ENCODE measurements at places on chromosomes 1 and 21.

DNA sequence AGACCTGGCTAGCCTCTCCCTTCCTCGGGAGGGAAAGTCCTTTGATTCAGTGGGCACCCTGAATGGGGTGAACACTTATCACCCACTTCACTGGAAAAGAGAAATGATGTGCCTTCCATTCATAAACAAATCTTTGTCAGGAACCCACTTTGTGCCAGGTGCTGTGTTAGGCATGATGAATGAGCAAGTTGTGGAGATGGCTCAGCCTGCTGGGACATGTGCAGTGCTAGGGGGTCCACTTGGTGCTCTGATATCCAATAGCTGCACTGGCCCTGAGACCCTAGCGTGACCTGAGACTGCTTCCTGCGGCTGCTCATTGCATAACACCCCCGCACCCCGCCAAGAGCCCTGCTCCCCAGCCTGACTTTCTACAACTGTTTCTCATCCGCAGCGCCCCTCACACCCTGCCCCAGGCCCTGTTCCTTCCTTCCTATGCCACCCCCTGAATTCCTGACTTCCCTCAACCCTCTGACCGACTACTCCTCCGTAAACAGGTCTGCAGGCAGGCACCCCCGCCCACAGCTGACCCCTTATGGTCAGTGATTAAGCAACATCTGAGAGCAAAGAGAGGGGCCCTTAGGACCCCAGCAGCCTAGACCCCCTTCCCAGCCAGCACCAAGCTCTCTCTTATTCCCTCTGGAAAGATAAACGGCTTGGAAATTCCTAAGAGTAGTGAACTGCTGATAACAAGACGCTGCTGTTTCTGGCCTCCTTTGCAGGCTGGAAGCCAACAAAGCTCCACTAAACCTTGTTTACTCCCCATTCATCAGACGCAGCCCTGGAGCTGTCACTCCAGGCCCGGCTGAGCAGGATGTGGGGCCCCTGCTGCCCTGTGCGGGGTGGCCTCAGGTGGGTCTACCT lies 12.9 kb downstream of the CSRP1 start:
- DNase-seq, result no peak

DNA sequence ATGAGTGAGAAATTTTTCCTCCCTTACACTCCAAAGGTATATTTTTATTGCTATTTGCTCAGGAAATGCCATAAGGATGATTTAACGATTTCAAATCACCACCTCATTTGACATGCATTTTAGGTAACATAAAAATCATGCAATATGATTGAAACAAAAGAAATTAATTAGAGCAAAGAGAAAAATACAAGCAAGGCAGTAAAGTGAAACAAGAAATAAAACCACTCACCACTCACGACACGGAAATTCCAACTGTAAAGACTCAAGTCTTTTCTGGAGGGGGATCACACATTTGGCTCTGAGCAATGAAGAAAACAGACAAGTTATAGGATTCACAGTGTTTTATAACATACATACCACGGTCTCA lies 86.8 kb upstream of the ARHGAP29 start:
- no peak for DNase-seq

DNA sequence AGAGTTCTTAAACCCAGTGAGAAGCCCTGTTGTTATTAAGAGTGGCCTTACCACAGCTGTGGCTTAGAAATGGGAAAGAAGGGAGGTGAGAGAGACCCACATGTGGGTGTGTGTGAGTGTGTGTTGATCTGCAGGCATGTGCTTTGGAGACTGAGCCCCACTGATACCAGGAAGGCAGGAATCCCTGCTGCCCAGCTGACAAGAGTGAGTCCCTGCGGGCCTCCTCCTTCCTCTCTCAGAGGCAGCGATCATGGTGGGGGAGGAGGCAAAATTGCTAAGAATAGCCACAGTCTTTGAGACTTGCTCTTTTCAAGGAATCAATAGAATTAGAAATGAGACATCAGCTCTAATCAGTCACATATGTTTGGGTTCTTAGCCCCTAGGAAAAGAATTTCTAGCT lies 87.0 kb upstream of the WARS2 start:
- DNase-seq, result no peak

DNA sequence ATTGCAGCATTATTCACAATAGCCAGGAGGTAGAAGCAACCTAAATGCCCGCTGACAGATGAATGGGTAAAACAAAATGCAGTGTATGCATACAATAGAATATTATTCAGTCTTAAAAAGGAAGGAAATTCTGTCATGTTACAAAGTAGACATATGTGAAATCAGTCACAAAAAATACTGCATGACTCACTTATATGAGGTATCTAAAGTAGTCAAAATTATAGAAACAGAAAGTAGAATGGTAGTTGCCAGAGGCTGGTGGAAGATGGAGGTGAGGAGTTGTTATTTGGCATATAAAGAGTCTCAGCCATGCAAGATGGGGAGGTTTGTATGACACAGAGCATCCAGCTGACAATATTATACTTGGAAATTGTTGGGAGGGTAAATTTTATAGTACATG lies 43.0 kb upstream of the EGLN1 start:
- no peak for DNase-seq

DNA sequence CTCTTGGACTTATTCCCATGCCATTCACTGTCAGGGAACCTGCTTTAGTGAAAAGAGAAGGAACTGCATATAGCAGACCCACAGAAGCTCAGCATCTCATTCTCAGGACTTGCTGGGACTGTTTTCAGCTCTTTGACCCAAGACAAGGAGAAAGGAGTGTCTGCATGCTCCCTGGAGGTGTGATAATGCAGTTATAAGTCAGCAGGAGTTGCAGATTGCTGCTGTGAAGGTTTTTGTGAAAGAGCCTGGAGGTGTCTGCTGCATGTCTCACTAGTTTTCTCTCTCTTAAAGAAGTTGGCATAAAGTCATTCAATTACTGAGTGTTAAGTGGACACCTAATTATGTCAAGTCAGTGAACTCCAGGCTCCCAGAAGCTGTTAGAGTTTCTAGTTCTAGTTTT lies 343.4 kb downstream of the BRINP2 start:
- DNase-seq, result no peak

DNA sequence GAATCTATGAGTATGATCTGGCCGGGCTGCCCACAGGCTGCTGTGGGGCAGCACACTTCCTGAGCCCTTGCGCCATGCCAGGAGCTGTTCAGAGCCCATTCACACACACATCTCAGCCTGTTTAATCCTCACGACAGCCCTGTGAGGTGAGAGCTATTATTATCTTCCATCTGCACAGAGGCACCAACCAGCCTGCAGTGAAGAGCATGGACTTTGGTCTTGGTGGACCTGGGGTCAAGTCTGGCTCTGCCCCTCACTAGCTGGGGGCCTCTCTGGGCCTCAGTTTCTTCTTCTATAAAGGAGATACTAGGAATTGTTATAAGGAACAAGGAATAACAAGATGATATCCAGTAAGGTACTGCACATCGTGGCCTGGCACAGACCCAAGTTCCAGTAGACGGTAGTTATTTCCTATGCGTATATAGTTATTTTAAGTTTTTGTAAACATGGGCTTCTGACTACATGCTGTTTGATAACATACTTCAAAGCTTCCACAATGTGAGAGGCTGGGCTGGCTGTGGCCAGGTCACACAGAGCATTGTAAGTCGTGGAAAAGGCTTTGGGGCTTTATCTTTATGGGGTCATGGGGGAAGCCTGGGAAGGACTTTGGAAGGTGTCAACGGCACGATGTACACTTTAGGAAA lies 3.4 kb upstream of the PADI2 start:
- DNase-seq, result no peak

DNA sequence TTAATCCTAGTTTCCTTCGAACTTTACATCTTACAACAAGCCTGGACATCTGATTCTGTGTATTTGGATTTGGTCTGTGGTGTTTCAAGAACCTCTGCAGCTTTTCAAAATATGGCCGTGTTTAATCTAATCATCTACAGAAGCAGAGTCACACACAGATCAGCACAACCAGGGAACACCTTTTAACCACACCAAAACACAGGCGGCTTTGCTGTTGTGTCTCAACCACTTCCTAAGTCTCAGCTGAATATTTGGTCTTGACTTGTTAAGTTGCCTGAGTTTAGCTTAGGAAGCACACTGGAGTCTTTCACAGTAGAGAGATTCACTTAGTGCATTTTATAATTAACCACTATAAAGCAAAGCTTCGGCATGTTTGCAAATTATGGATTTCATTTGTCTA lies 17.1 kb downstream of the ADAMTS5 start:
- DNase-seq, result no peak

DNA sequence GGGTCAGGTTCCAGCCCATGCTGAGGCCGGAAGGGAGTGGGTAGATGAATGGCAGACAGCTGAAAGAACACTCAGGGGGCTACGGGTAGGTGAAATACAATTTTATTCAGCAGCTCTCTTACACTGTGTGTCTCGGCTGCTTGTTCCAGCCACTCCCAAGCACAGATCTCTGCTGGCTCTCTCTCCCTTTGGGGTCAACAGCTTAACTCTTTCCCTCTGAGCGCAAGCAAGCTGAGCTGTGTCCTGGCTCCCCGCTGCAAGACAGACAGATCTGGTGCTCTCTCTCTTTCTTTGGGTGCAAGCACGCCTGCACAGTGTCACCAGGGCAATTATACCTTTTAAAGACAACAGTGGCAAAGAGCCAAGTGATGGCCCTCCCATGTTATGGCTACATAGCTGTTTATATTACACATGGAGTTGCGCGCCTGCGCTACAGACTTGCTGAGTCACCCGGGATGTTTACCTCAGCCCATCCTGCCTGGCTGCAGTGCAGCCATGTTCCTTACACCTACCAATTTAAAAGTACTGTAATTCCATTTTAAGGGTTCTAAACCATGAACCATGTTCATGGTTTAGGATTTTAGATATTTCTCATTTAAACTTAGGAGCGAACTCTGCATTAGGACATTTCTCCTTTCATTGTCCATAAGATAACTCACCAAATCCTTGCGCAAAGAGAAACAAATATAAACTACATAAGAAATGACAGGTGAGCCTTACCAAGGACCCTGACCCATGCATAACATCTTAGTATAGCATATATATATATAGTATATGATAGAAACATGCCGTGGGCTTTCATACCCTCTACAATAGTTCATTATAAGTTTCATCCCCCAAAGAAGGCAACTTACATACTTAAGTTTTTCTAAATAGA lies 396.5 kb downstream of the SMYD3 start:
- DNase-seq, result no peak

GRCh38 chr1:117871013-117871412 lies 58.4 kb downstream of the GDAP2 start:
- no peak for DNase-seq

DNA sequence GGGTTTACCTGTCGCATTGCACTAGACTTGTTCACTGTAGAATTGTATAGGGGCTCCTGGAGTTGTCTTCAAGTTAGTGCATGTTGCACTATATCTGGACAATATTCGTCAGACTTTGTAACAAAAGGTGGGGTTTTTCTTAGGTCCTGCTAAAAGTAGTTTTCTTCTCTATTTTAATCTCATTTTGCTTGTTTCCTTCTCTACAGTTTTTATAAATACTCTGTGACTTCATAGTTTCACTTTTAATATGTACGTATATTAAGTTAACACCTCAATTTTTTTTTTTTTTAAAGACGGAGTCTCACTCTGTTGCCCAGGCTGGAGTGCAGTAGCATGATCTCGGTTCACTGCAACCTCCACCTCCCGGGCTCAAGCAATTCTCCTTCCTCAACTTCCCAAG lies 26.5 kb upstream of the MRPS6 start:
- DNase-seq, result no peak

- no peak for DNase-seq
These were observed 39.9 kb downstream of the EPB41 start for GRCh38 chr1:28954126-28954726.

- DNase-seq, result no peak
These were observed 890 bp downstream of the GJC2 start for GRCh38 chr1:228150461-228151179.

DNA sequence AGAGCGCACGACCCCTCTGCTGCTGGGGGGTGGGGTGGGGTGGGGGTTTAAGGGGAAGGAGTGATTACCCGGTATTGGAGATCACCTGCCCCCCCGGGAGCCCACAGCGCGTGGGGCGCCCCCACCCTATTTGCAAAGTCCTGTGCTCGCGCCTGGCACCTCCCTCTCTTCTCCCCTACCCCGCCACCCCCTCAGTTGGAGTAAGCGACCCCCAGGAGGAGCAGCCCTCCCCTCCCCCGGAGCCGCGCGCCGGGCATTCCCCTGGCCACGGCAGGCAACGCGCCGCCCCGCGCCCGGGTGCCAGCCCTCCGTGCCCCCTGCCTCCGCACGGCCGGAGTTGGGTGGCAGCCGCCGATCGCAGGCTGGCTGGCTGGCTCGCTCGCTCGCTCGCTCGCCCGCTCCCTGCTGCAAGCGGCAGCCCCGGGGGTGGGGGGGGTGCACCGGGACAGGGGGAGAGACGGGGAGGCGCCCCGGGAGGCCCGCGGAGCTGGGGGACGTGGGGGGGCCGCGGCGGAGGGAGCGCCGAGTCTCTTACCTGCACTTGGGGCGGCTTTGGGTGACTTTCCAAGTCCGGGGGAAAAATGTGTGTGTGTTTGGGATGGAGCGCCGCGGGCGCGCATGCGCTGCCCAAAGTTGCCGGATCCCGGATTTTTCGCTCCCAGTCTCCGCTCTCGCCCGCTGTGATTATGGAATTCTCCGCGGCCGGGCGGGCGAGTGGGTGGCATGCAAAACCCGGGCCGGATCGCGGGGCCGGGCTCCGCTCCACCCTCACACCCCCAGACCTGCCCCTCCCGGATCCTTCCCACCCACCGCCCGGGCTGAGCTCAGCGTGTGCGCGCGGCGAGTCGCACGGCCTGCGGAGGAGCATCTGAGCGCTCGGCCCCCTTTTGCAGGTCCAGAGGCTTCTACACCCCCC lies at the start of gene CASZ1:
CASZ1 (minus strand) TSS at position 618 of the 916 bp plus-strand sequence. CDS start 102,757 bp downstream, outside the sequence.
- peak; percentile 18 for DNase-seq

GRCh38 chr1:119626841-119627240 lies 21.2 kb downstream of the ZNF697 start:
- no peak for DNase-seq

GRCh38 chr1:35379317-35380000 lies 111.0 kb downstream of the ZMYM4 start:
- DNase-seq, result no peak

DNA sequence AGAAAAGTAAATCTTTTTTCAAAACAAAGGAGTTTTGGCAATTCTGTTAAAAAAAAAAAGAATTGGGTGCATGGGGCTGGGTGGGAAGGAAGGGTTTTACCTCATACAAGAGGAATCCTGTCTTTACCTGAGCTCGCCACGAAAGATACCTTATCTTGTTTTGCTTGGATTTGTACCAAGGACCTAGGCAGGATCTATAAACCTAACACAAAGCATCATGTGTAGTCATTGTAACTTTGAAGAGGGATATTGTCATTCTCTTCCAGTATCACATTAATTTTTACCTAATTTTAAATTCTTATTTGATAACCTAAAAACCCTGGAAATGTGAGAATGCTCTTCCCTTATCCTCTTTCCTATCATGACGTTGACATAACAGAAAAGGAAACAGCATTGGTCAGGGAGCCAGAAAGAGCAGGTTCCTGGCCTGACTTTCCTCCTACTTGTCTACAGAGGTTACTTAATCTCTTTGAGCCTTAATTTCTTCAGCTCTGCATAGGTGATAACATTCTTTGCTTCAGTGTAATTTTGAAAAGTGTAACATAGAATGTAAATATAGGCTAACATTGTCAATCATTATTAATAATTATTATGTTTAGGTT lies 4.0 kb upstream of the LAMC1 start:
- DNase-seq, result no peak

GRCh38 chr1:224623743-224624333 lies 7.7 kb downstream of the CNIH3 start:
- DNase-seq, result peak; percentile 89

All from kidney epithelial cell (primary cell).